ENCODE measurements at places on chromosomes 2 and 18.
A peak's percentile ranks its signal among the peaks of the same experiment; 100 is the strongest.

- DNase-seq = no peak
These were observed 41.3 kb downstream of the RALB start for GRCh38 chr2:120294008-120294340.

GRCh38 chr2:13558368-13558767 is 841.6 kb downstream of the TRIB2 start:
- DNase-seq = no peak

DNA sequence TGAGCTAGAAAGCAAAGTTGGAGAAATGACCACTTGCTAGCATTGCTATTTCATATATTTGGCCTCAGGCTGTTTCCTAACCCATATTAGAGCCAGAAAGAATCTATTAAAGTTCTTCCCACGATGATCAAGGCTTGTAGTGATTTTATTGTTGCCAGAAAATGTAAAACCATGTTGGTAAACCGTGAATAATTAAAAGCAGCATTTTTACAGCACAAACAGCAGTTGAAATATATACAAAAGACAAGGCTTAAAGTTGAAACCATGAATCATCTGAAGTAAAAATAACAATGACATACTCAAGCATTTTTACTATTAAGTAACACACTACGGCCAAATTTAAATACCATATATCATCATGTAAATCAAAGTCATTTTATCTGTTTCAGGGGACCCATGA is 27.7 kb upstream of the DSC3 start:
- DNase-seq = no peak

GRCh38 chr2:191626497-191627151 is 51.3 kb upstream of the NABP1 start:
- no peak for DNase-seq

DNA sequence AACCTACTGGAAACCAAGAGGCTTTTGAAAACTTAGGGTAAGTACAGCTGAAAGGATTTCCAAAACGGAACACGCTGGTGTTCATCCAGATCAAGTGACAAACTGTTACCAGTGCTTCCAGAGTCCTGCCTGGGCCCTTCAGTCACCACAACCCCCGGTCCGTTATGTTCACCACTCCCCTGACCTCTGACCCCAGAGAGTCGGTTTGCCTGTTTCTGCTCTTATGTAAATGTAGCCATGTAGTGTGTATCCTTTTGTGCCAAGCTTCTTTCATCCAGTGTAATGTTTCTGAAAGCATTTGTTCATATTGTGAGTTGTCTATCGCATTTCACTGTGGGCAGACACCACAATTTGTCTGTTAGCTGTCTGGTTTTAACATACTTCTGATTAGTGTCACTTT is 217.5 kb downstream of the NCK2 start:
- DNase-seq = no peak

- no peak for DNase-seq
These were observed 322.2 kb downstream of the ETAA1 start for GRCh38 chr2:67719351-67719750.

GRCh38 chr18:23662309-23663263 is at the start of gene ANKRD29:
ANKRD29 (minus strand) TSS chr18:23662911; CDS start chr18:23662730, 181 bp downstream.
- DNase-seq = peak; percentile 61

- no peak for DNase-seq
These were observed 3.9 kb downstream of the CHST10 start for GRCh38 chr2:100413571-100413970.

GRCh38 chr2:64120928-64121327 is 23.3 kb downstream of the PELI1 start:
- no peak for DNase-seq

- no peak for DNase-seq
These were observed 161.4 kb upstream of the ACVR2A start for GRCh38 chr2:147683380-147683779.

GRCh38 chr2:212495046-212495445 is 43.6 kb downstream of the ERBB4 start:
- DNase-seq = no peak

DNA sequence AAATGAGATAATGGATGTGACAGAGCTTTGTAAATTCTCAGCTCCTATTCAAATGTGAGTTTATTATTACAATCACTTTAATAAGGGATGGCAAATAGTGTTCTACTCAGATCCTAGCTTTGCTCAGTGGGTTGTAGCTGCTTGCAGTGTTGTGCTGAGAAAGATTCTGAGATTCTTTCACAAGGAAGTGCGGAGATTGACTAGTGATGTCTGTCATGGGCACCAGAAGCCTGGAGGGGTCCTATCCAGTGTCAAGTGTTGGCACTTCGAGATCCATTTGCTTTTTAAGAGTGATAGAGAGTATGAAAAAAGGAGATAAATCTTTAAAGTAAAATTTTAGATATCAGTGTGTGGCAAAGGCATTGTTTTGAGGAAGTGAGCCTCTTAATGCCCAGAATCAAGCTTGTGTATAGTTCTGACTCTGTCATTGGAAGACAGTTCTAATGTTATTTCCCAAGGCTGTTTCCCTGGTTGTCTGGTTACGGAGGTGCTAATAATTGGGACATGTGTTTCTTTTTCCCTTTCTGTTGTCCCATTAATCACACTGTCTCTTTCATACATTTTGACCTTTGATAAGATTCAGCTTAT is 181.7 kb upstream of the SPRED2 start:
- no peak for DNase-seq

DNA sequence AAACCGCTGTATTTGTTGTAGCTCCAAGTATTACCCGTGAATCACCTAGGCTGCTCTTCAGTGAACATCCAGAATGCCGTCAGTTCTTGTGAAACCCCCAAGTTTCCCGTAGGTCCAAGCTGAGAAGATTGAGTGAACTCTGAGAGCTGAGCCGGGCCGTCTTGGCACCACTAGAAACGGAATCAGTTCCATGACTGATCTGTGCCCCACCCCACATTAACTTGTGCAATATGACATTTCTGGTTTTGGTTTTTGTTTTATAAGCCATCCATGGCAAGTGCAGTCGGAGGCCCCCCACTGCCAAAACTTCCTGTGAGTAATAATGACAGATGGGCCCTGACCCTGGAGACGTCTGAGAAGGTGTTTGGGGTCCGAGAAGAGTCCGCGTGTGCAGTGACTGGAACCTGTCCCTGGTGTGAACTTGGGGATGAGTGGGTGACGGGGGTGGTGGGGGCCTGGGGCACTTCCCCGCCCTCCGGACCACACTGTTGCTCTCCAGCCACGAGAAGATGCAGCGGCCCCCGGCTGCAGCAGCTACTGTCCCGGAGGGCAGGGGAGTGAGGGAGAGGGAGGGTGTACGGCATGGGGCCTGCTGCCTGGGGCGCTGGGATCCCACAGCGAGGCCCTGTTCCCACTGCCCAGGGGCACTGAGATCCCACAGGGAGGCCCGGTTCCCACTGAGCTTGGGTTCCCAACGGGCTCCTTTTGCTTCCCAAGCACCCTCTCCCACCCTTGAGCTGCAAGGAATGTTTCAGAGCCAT is 26.5 kb downstream of the NFATC1 start:
- no peak for DNase-seq

DNA sequence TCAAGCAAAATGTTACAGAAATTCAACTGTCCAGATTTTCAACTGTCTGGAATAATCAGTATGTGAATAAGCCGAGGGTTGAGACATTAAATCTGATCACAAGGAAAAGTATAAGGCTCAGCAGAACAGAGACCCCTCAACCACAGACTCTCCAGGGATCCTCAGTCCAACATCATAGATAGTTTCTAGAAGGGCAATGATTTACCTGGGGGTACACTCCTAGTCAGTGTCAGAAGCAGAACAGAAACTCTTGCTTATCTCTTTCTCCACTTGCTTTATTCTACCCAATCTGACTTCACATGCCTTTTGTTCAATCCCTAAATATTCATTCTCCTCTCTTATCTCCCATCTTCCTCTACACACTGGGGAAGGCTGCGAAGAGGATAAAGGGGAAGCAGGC is 36.4 kb downstream of the ICOS start:
- no peak for DNase-seq

DNA sequence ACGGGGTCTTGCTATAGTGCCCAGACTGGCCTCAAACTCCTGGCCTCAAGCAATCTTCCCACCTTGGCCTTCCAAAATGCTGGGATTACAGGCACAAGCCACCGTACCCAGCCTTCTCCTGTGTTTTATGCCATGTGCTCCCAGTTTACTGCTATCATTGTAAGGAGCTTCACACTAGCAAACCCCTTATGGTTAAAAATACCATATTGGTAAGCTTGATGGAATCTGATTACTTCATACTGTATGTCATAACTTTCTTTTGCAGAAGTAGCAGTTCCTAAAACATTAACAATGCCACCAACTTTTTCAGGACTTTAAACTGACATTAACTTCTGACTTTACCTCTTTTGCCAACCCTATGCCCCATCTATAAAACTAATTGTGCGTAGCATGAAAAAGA is 36.2 kb downstream of the HAT1 start:
- no peak for DNase-seq

GRCh38 chr2:179677077-179677688 is 184.2 kb downstream of the ZNF385B start:
- DNase-seq = no peak

GRCh38 chr18:57845605-57846074 is 42.5 kb upstream of the ATP8B1 start:
- DNase-seq = no peak

- no peak for DNase-seq
These were observed 295.8 kb downstream of the AFF3 start for GRCh38 chr2:99846462-99847107.

GRCh38 chr2:142975239-142975638 is 97.8 kb downstream of the KYNU start:
- DNase-seq = no peak

- DNase-seq = no peak
These were observed 562.1 kb downstream of the TMX3 start for GRCh38 chr18:68152770-68153169.

- DNase-seq = peak; percentile 36
These were observed 112.6 kb downstream of the TMEFF2 start for GRCh38 chr2:192082121-192082520.

DNA sequence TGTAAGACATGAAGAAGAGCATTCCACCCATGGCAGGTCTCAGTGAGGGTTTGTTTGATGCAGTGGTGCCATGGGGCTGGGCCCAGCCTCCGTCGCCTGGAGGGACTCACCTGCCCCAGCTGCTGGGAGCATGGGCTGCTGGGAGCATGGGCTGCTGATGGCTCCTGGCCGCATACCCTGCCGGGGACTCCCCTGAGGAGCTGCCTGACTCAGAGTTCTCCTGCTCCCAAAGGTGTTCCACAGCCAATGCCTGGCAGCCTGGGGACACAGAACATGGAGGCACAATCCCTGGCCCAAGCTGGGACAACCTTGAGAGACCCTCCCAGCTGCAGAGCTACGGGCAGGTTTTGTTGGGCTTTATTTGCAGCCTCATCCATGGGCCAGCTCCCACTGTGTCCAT is 108.4 kb downstream of the COPS8 start:
- DNase-seq = no peak

- no peak for DNase-seq
These were observed 504.2 kb downstream of the ZEB2 start for GRCh38 chr2:144015655-144016245.

- DNase-seq = no peak
These were observed 784 bp downstream of the EDAR start for GRCh38 chr2:108988076-108988795.

- DNase-seq = no peak
These were observed 107.8 kb downstream of the TANC1 start for GRCh38 chr2:159076241-159076640.

DNA sequence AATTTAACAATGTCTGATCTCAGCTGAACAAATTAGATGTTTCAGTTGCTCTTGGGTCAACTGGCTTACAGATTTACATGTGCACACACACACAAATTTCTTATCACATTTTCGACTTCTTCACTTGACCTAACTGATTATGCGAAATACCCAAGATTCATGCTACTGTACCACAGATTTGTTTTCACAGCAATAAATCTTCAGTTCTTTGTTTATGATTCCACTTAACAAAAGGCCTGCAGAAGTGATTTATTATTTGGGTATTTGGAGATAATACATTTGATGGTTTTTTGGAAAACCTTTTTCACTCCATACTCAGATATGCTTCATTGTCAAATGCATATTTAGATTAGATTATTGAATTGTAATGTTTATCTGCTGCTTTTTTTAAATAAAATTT is 129.0 kb downstream of the GALNT1 start:
- no peak for DNase-seq

DNA sequence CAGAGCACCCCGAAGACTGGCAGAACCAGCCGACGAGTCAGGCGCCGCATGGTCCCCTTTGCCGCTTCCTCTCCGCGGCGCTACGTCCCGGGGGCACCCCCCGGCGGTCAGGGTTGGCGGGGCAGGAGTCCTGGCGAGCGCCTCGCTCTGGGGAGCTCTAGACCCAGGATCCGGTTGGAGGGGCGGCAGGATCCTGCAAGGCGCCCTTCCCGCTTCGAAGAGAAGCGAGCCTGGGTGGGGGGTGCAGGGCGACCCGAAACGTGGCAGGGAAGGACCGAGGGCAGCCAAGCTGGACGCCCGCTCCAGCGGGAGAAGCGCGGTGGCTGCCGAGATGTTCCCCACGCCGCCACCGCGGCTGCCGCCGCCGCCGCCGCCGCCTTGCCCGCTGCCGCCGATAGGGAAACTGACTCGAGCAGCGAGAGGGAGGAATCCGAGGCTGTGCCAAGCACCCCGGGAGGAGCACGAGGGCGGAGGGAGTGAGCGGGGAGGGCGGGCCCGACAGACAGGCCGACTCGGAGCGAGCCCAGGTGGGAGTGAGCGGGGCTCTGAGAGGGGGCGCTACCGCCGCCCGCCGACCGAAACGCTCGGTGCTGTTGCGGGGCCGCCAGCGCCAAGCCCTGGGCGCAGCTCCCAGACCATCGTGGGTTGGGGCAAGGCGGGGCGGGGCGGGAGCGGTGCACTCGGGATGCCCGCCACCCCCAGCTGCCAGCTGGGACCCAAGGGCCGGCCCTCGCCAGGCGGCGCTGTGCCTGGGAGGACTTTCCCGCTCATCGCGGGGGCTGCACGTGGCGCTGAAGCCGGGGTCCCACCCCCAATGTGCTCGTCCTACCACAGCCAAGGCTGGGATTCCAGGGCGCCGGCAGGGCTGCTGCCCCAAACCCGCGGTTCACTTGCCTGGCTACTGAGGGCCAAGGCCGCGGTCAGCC is at the start of gene GALNT14:
GALNT14 (minus strand) TSS at position 404 of the 926 bp plus-strand sequence; CDS start at position 50, 354 bp downstream.
- peak; percentile 87 for DNase-seq

GRCh38 chr2:18949871-18950270 is 360.5 kb upstream of the NT5C1B start:
- no peak for DNase-seq

GRCh38 chr2:24429197-24430074 is 61.6 kb upstream of the NCOA1 start:
- DNase-seq = no peak

GRCh38 chr2:176525086-176525485 is 255.8 kb downstream of the MTX2 start:
- DNase-seq = no peak

DNA sequence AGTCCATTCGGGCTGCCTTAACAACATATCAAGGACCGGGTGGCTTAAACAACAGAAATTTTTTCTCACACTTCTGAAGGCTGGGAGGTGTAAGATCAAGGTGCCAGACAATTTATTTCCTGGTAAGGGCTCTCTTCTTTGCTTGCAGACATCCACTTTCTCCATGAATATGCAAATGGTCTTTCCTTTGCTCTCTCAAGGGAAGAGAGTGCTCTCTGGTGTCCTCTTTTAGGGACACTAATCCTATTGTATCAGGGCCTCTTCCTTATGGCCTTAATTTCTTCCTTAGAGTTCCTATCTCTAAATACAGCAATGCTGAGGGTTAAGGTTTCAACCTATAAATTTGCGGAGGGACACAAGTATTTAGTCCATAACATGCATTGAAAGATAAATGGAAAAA is 770.8 kb downstream of the DSC3 start:
- no peak for DNase-seq

Measured in WERI-Rb-1 (cell line).